Vagina (tissue), 2 donors: ENCODE measurements at places on chromosomes 6 and 20.

DNA sequence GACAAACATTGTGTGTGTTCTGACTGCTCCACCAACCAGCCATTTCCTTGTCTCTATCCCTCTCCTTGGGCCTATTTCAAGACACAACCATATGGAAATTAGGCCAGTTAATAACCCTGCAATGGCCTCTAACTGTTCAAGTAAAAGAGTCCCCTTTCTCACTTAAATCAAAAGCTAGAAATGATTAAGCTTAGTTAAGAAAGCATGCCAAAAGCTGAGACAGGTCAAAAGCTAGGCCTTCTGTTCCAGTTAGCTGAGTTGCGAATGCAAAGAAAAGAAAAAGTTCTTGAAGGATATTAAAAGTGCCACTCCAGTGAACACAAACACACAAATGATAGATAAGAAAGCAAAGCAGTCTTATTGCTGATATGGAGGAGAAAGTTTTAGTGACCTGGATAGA lies 22.5 kb downstream of the SERINC1 start:
- no peak for DNase-seq

GRCh38 chr6:139029470-139030227 lies 1.1 kb downstream of the ABRACL start:
- no peak for DNase-seq

GRCh38 chr20:54515793-54516628 lies 40.6 kb downstream of the DOK5 start:
- DNase-seq, result no peak

DNA sequence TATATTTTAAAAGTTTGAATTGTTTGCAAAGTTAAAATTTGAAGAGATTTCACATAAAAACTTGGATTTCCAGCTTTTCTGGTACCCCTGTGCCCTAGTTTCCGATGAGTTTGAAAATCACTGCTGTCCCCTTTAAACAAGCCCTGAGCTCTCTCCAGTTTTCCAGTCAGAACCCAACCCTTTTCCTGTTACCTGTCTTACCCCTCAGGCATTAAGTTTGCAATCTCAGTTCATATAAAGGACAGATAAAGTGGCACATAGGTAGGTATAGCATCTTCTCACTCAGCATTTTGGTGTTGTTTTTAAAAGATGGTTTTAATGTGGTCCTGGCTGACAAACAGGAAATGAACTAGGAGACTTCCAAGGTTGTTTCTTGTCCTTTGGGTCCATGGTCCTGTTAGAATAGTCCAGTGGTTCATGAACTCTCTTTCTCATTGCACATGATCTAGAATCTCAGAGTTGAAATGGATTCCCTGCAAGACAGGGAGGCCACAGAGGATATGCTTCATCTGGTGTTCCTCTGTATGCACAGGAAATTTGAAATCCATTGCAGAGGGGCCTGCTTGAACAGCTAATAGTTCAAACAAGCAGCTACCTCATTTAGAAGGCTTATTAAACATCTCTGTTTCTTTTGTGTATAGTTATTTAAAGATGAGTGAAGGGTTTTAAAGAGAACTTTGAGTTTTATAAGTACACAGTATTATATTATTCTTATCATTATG lies 82.7 kb downstream of the JAG1 start:
- no peak for DNase-seq

DNA sequence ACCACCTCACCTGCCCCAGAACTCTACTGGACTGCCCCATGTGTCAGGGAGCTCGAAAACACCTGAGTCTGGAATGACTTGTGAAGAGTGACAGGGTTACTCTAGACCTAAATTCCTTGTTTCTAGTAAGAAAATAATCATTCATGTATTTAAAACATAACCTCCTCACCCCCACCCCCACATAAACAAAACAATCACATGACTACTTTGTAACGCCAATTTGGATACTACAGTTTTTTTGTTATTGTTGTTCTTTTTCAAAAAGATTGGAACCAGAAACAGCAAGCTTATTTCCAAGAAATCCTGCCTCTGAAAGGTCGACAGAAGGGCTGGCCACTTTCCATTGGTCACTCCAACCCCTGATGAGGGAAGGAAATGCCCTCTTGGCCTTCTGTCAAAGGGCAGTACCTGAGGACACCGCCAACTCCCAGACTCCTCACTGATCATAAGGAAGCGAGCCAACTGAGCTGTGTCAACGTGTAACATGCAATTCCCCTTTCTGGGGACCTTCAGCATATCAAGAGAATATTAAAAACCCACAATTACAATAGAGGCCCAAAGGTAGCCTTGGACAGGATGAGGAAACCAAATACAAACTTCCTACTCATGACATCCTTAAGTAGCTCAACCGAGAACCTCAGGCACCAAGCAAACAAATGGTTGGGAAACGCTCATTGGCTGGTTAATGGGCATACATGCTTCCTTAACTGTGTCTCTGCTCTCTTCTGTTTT lies 2.6 kb downstream of the MCUR1 start:
- DNase-seq, result no peak

GRCh38 chr6:16466800-16467553 lies 228.6 kb downstream of the GMPR start:
- DNase-seq, result no peak
